ENCODE measurements at places on chromosomes 5 and 9.

- DNase-seq = no peak
These were observed 1.7 kb downstream of the GFM2 start for GRCh38 chr5:74765201-74765600.

GRCh38 chr5:167785106-167785505 lies 506.3 kb upstream of the WWC1 start:
- no peak for DNase-seq

DNA sequence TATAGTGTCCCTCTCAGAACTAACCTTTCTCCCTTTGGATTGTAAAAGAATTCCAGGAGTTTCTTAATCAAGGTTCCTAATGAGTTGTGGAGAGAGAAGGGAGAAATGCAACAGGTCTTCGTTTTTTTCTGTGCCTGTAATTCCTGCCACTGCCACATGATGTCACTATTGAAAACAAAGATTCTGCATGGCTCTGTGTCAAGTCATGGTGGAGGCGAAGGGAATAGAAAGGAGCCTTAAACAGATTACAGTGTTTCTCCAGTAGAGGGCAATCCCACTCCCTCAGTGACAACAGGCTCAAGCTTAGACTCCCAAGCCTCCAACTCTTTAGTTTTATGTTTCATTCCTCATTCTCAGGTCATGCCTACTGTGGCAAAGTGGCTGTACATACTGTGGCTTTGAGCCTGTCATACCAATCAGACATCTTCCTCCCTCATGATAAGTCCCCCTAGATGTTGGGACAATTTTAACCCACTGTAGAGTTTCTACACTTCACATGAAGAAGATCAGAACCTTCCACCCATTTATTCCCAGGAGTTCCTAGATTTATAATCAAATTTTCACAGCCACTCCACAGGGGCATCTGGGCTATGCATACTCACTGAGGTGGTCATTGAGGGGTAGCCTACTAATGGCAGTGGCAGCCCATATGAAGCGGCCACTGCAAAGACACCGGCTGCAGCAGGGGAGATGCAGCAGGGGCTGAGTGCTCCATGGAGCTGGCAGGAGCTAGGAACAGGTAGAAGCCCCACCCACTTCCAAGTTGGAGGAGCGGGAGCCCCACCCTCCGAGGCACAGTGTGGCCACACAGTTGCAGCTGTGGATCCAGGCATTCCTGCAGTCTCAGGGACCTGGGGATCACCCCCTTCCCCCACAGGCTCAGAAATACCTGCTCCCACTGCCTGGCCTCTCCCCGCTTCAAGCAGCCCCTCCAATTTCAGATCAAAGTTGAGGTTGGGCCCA lies 97.4 kb upstream of the TRIM32 start:
- DNase-seq = peak; percentile 78

GRCh38 chr9:7336356-7337065 lies 463.1 kb downstream of the DMAC1 start:
- DNase-seq = no peak

DNA sequence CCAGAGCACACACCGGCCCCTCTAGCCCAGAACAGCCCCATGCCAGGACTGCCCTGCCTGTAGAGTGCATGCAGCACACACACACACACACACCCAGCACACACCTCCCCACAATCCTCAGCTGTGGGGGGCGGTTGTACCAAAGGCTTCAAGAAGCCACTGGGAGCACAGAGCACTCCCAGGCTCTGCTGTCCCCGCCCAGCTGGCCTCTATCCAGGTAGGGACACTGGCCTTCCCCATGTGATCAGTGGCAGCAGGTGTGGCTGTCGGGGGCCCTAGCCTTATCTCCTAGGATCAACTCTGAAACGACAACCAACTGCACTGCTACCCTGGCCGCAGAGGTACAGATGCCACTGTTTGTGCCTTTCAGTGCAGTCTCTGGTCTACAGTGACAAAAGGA lies 2.0 kb downstream of the ANAPC2 start:
- no peak for DNase-seq
